ENCODE measurements at places on chromosomes 12 and 14. TPM values are rescaled to one million over a fixed set of nuclear protein-coding genes. Genes with fewer than 3 reads are reported as not detected.

DNA sequence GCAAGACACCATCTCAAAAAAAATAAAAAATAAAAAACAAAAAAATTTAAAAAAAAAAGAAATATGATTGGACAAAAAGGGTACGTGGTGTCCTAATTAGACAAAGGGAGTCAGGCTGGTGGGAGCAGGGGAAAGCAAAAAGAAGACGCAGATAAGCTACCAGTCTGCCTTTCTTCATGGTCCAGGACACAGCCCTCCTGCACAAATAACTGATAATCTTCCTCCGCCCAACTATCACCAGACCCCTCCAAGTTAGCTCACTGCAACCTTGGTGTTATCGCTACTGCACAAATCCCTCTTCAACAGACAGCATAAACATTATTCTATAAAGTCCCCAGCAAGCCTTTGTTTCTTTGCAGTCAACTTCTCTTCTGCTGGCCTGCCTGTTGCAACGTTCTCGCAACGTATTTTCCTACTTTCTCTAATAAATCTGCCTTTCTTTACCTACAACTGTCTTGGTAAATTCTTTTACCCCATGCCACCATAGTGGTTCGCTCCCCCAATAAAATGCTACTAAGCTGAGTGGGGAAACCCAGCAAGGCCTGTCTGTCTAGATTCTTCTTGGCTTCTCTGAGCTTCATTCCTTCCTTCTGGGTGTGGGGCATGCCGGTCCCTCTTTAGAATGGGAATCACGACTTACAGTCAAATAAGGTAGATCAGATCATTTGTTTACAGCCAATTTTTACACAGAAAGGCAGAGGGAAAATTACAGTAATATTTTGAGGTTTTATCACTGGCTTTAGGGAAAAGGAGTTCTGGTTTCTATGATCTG is 14.6 kb upstream of the DNAL1 start:
- DNase-seq: no peak

- DNase-seq: peak; percentile 32
Measured at GRCh38 chr12:95573951-95574576, 22.8 kb upstream of the USP44 start.

DNA sequence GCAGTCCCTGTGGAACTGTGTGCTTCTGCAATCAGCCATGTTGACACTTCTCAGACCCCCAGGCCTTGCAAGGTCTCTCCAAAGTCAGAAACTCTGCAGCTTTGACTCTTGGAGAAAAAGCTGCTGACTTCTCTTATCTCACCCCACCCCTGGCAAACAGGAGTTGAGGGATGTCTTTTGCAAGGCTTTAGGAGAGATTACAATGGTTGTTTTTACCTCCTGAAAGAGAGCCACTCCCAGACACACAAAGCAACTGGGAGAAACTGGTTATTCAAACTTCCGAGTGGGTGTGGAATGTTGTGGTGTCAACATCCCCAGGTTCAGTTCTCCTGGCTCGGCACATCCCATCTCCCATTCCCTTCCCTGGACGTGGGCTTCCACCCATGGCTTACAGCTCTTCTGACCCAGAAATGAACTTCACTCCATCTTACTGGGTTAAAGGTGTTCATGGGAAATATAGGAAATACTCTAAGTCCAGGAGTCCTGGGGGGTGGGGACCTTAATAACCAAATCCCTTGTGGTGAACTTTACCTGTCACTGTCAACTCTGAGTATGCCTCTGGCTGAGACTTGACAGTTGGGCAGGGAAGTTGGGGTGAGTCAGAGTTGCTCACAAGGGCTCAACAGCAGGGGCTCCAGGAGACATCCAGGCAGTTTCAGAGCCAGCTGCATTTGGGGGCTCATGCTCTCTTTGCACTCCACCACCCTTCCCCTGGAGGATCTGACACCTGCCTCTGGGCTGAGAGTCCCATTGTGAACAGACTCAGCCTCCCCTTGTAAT is 41.9 kb downstream of the CCDC177 start:
- DNase-seq: no peak

DNA sequence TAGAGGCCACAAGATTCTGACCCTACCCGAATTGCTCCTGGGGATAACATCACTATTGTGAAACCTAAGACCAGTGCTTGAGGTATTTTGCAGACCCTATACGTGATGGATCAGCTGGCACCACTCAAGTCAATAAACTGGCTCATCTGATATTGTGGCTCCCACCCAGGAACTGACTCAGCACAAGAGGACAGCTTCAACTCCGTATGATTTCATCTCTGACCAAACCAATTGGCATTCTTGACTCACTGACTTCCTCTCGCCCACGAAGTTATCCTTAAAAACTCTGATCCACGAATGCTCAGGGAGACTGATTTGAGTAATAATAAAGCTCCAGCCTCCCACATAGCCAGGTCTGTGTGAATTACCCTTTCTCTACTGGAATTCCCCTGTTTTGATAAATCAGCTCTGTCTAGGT is 1036.1 kb upstream of the TMEM132C start:
- peak; percentile 94 for DNase-seq

Gene GLIPR1L2
- total RNA-seq: not detected

DNA sequence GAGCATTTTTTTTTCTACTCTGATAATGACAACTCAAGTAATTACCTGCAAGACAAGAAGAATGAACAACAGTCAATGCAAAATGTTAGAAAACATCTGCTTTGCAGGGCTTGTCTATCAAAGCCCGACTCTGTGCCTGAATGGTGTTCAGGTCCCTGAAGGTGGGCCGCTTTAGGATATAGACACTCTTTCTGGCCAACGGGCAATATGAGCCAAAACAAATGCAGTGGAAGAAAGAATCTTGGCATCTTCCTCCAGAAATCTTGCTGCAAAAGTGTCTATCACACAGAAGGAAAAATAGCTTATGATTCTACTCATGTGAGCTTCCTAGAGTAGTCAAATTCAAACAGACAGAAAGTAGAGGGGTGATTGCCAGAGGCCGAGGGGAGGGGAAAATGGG is 32.7 kb downstream of the FOS start:
- DNase-seq: no peak

- no peak for DNase-seq
Measured at GRCh38 chr12:103836345-103836744, 4.7 kb downstream of the NT5DC3 start.

Gene LAG3
- total RNA-seq: not detected

Gene LYZ
- not detected for total RNA-seq

Gene INSM2
- total RNA-seq: not detected

Gene KITLG
- total RNA-seq: 117 TPM

DNA sequence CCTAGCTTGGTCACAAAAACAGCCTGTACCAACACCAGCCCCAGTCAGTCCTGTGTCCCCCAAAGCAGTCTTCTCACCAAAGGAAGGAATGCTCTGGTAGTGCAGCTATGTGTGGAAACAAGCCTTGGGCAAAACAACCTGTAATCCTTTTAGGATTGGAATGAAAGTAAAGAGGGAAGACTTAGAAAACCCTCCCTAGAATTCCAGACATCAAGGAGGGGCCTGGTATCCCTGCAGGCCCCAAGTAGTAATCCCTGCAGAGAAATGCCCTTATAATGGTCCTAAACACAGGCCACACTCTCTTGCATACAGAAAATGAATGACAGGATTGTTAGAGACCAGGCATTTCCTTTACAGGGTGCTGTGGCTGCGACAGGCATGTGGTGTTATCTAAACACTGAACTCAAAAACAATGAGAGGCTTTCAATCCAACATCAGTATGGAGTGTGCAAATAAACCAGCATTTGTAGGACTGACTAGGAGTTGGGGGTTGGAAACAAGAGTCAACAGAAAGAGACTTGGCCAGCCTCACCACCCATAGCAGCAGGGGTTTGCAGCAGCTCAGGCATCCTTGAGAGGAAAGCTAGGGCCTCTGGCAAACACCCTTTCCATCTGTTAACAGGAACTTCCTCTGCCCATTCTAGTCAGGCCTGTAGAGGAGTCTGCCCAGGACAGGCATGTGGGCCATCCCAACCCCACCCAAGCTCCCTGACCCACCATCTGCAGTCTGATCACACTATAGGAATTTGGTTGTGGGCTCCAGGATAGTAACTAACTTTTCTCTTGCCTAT is 59.1 kb downstream of the DCAF5 start:
- DNase-seq: peak; percentile 61

Gene PIWIL1
- not detected for total RNA-seq

Gene TRHDE
- total RNA-seq: 97.8 TPM

Gene COCH
- total RNA-seq: 0.28 TPM

DNA sequence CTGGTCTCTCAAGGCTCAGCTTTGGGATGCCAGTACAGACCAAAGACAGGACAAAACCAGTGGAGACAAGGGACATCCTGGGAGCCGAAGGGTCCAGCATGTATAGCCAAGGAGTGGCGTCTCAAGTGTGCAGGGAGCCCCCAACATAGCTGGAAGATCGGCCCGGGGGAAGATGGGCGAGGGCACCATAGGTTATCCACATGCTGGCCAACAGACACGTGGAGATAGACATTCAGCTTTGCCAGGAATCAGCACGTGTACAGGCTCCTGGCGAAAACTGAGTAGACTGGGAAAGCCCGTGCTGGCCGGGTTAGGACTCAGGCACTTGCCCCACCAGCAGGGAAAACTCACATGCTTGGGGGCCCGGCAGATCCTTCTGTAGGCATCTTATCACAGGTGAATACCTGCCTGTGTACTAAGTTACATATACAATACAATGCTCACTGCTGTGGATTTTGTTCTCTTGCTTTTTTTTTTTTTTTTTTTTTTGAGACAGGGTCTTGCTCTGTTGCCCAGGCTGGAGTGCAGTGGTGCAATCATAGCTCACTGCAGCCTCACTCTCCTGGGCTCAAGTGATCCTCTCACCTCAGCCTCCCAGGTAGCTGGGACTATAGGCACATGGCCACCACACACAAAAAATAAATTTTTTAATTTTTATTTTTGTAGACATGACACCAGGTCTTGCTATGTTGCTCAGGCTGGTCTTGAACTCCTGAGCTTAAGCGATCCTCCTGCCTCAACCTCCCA is 5.6 kb upstream of the ANKRD9 start:
- no peak for DNase-seq

GRCh38 chr14:94051115-94051514 is 25.0 kb downstream of the OTUB2 start:
- DNase-seq: peak; percentile 42

- DNase-seq: peak; percentile 36
Measured at GRCh38 chr12:107404981-107405380, 280.6 kb upstream of the PWP1 start.

Gene PTPRR
- 0.18 TPM for total RNA-seq

DNA sequence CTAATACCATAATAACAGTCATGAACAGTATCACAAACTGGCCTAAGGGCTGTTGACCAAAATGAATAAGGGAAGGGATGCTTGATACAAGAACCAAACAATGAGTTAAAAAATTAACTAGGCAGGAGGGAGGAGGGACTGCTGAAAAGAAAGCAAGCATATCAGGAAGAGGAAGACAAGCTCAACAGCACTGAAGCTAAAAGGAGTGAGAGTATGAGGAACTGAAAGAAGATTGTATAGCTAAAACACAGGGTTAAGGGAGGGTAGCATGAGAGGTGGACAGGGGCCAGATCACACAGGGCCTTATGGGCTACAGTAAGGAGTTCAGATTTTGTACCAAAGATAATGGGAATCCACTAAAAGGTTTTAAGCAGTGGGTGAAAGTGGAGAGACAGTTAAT is 34.1 kb downstream of the ITGA7 start:
- DNase-seq: no peak

DNA sequence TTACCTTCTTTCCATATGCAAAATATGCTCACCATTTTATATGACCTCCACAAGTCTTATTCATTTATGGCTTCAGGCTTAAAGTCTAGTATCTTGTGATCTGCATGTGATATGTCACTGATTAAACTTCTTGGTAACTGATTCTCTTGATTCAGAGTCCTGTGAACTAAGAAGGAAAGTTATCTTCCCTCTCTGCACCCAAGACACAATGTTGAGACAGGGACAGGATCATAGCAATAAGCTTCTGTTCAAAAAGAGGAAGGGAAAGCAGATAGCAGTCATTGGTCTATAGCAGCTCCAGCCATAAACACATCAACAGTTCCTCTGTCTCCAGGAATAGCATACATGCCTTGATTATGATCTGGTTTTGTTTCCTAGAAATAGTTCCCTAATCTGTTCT is 103.1 kb downstream of the UNC79 start:
- no peak for DNase-seq

GRCh38 chr14:95097385-95097784 is 59.9 kb downstream of the DICER1 start:
- peak; percentile 12 for DNase-seq

Gene KRT8
- 14.2 TPM for total RNA-seq

GRCh38 chr12:121947981-121948380 is 29.6 kb downstream of the CFAP251 start:
- peak; percentile 7 for DNase-seq

Gene ADAM21
- 0.36 TPM for total RNA-seq

DNA sequence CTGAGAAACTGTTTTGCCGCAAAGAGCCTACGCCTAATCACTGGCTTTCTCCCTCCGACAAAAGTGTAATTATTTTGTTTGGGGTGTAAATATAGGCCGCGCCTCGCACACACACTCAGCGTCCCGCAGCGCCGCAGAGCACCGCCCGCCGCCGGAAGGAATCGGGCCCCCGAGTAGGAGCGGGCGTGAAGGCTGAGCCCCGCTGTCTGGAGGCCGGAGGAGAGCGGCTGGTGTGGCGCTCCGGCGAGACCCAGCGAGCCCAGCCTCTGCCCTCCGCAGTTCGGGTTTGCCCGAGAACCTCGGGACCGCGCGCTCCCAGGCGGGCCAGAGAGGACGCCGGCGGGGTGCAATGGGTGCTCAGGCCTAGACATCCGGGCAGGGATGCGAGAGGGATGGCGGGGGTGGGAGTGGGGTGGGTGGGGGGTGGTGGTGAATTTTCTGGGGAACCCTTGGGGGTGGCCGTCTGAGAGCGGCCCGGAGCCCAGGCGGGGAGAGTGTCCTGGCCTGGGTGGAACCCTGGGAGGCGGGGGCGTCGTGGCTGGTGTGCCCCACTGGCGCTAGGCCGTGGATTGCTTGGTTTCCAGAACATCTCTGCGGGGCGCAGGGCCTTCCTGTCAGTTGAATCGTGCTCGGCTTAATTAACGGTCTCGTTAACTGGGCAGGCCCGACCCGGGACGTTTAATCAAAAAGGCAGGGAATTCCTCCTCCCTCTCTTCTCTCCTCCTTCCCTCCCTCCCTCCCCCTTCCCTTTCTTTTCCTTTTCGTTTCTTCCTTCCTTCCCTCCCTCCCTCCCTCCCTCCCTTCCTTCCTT is 4.7 kb upstream of the LHX5 start:
- DNase-seq: no peak

Gene CCND2
- 2.8 TPM for total RNA-seq

- DNase-seq: no peak
Measured at GRCh38 chr12:7695566-7696197, at the start of gene GDF3. Gene GDF3, minus strand, starts transcription at chr12:7695775. Its CDS starts 47 bp downstream, at chr12:7695728.

Measured in IMR-90 (cell line).